Esophagus squamous epithelium (tissue), 5 donors: ENCODE measurements at places on chromosomes 12 and 14.

DNA sequence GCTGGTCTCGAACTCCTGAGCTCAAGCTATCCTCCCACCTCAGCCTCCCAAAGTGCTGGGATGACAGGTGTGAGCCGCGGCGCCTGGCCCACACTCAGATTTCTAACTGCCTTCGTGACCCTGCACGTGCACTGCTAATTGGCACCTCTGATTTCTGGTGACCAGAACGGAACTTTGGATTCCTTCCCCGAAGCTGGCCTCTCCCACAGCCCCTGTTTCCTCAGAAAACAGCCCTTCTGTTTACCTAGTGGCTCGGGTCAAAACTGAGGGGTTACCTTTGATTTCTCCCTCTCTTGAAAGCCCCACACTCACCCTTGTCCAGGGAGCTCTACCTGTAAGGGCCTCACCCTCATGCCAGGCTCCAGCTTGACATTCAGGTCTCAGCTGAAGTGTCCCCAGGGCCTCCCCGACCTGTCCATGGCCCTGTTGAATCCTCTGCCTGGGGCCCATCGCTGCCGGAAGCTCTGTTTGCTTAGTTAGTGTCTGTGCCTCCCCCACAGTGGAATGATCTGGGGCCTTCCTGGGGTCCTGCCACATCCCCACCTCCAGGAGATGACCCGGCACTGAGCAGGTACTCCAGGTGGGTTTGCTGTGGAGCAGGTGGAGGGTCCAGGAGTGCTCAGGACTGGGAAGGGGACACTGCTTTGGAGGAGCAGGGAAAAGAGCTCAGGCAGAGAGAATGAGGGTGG is 24.4 kb upstream of the FAM181A start:
- DNase-seq, result no peak

DNA sequence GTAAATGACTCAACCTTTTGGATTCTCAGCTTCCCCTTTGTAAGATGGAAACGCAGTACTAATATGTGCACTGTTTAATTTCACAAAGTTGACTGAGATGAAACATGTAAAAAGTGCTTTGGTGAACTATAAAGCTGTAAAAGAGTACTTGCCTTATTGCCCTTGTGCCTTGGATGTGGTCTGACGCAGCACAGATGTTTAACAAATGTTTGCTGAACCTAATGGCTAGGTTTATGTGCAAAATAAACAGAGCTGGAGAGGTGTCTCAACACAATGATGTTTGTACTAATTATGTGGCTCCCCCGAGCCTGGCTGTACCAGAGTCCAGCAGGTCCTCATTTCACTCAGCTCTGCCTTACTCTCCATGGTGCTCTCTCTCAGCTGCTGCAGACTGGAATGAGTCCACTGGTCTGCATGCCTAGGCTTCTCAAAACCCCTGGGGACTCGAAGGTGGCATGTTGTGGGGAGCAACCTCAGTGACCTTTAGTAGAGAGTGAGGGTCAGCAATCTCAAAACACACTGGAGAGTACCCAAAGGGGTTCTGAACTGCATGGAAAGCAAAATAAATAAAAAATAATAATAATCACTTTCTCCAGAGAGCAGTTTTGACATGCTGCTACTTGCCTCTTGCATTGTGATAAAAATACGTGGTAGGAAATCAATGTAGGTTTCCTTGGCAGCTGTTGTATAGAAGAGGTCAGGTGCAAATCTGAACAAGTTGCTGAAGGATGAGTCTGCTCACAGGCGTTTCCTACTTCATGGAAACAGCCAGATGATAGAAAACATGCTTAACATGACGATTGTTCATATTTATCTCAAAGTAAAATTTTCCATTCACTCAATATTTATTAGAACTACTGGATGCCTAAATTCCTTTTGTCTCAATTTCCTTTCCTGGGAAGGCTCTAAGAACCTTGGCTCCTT is 8.5 kb upstream of the AMIGO2 start:
- no peak for DNase-seq

- no peak for DNase-seq
These were observed 176.1 kb downstream of the KTN1 start for GRCh38 chr14:55756078-55756477.

DNA sequence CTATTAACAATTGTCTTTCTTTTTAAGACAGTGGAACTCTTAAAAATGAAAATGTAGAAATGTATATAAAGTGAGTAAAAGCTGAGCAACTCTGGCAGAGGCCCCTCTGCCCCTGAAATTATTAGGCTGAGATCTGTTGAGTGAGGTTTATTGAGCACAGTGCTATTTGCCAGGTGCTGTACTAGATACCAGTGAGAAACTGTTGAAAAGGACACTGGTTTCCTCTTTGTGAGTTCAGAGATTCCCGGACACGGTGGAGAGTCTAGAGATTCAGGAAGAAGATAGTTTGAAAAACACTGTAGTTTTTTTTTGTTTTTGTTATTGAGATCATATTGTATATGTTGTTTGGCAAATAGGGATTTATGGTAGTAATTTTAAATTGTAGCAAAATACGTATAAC is 11.2 kb downstream of the ACVR1B start:
- DNase-seq, result no peak

DNA sequence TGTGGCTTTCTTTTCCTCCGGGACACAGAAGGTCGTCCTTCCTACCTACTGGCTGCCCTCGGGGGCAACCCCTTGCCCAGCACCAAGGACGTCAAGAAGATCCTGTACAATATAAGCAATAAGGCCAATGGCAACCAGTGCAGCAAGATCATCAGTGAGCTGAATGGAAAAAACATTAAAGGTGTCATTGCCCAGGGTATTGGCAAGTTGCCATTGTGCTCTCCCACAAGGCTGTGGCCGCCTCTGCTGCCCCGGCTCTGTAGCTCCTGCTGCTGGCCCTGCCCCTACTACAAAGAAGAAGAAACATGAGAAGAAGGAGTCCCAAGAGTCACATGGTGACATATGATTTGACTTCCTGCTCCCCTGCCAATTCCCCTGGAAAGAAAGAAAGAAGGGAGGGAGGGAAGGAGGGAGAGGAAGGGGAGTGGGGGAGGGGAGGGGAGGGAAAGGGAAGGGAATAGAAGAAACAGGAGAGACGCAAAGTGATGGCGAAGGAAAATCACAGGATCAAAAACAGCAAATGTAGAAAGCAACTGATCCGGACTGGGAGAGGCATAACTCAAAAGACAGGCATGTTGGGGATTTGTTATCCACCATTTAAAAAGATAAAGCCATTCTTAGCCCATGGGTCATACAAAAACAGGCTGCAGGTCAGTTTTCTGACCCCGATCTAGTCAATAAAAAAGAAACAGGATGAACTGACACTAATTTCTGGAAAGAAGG is 61.3 kb upstream of the RESF1 start:
- DNase-seq, result no peak

GRCh38 chr12:51915003-51915625 is 7.8 kb downstream of the ACVRL1 start:
- no peak for DNase-seq

DNA sequence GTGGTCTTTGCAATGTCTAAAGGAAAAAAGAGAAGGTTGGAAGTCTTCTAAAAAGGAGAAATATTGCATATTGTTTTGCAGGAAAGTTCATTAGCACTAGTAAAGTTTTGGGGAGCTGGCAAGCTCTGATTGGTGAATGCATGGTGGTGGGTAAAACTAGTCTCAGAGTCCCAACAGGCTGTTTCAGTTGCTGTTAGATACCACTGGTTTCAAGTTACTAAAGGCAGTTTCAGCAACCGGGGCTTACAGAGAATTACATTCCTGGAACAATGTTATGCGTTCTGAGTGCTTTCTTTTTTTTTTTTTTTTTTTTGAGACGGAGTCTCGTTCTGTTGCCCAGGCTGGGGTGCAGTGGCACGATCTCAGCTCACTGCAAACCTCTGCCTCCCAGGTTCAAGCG is 208.2 kb downstream of the EPS8 start:
- no peak for DNase-seq

DNA sequence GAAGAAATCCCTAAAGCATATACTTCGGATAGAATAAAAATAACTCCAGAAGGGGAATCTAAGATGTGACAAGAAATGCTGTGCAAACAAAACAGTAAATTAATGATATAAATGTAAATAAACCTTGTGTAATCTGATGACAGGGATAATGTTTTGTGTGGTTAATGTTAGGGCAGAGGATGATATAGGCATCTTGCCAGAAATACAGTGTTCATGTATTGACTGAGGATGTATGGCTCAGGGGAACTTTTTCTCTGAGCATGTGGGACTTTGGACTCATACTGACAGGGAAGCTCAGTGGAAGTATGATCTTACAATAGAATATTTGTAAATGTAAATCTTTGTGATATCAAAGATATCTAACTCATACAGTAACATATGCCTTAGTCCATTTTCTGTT is 420.2 kb downstream of the TMTC2 start:
- DNase-seq, result no peak

DNA sequence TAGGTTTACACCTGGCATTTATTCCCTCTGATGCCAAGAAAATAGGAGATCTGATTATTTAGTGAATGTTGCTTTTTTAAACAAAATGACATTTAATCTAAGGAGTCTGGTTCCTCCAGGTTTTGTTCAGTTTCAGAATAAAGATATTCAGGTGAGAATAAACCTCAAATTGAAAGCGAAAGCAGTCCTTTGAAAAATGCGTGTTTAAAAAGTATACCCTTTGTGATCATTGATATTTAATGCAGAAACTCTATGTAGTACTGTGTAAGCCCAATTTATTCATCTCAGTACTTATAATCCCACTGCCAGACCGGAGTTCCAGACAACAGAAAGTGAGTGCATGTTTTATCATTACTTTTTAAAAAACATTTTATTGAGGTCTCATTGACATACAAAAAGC is 210.2 kb downstream of the KCNC2 start:
- DNase-seq, result no peak

- DNase-seq, result no peak
These were observed 851.8 kb downstream of the TMTC2 start for GRCh38 chr12:83538361-83538965.

GRCh38 chr14:60655119-60655897 is 6.0 kb upstream of the SIX1 start:
- no peak for DNase-seq

DNA sequence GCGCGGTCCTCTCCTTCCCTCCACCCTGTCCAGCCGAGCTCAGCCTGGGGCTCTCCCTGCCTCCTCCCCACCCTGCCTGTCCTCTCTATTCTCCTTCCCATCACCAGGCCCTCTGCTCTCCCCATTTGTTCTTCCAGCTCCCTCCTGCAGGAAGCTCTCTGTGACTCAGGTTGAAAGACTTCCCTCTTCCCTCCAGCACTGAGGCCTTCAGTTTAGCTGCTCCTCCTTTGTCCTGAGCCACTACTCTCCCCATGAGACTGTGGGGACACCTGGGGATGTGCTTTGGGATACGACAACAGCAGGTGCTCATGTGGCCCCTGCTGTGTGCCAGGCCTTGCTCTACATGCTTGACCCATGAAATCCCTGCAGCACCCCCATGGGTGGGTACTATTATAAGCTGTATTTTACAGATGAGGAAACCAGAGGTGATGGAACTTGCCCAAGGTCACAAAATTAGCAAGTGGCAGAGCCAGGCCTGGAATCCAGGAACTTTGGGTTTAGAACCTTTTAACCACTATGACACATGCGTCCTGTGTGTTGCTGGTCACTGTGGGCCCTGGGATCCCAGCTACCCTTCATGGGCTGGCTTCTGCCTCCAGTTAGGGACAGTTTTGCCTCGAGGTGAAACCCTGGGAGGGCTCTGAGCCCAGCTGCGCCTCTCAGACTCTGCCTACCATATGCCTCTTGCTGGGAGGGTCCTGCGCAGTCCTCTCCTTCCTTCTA is 5.5 kb downstream of the KRT80 start:
- no peak for DNase-seq

- no peak for DNase-seq
These were observed 120.7 kb downstream of the PAPOLA start for GRCh38 chr14:96622926-96623325.

GRCh38 chr12:126067626-126068329 is 1002.5 kb downstream of the AACS start:
- no peak for DNase-seq

GRCh38 chr14:20855652-20856291 is 35.4 kb upstream of the RNASE3 start:
- DNase-seq, result peak; percentile 5

DNA sequence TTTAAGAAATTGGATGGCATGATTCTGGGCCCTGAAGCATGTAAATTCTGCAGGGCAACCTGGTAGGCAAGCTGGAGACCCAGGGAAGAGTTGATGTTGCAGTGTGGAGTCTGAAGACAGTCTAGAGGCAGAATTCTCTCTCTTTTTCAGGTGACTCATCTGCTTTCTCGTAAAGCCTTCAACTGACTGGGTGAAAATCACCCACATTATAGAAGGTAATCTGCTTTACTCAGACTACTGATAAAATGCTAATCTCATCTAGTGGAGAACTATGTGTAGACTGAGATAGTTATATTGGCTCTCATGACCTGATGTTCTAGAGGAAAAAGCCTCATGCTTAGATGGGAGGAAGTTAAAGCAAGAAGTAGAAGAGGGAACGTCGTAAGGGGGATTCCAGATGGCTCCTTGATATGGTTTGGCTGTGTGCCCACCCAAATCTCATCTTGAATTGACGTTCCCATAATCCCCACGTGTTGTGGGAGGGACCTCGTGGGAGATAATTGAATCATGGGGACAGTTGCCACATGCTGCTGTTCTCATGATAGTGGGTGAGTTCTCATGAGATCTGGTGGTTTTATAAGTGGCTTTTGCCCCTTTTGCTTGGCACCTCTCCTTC is 723.8 kb downstream of the BCL11B start:
- DNase-seq, result no peak

- DNase-seq, result no peak
These were observed 425.8 kb downstream of the RAD51B start for GRCh38 chr14:68245146-68246073.

DNA sequence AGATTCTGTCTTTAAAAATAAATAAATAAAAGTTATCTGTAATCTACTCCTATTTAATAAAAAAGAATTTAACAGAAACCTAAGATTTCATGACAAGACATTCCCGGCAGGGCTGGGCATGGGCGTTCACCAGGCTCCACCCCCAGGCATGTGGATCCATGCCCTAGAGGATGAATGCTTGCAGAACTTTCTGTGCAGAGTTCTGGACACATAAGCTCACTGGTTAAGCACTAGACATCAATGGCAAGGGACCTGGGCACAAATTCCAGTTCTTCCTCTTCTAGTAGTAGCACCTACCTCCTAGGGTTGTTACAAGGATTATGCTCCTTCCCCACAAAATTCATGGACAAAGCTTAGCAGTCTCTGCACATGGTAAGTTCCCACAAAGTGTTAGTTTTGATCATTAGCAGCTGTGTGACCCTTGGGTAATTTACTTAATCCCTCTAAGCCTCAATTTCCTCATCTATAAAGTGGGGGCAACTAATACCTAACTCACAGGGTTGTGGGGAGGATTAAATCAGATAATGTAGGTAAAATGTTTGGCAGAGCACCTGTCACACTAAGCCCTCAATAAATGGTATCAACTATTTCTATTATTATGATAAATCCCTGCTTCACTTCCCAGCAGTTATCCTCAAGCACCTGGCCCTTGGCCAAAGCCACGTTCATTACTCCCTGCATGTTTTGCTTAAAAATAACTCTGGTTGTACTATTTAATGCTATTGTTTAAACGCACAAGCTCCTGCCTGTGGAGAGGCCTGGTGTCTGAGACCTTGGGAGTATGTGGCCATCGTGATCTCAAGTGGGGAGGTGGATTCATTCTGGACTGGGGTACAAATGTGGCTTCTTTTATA is 9.8 kb downstream of the GALNT6 start:
- DNase-seq, result no peak

GRCh38 chr14:54555651-54556050 is 11.3 kb upstream of the SAMD4A start:
- no peak for DNase-seq
